SK-N-DZ (cell line): ENCODE measurements at places on chromosomes 1 and 21.

DNA sequence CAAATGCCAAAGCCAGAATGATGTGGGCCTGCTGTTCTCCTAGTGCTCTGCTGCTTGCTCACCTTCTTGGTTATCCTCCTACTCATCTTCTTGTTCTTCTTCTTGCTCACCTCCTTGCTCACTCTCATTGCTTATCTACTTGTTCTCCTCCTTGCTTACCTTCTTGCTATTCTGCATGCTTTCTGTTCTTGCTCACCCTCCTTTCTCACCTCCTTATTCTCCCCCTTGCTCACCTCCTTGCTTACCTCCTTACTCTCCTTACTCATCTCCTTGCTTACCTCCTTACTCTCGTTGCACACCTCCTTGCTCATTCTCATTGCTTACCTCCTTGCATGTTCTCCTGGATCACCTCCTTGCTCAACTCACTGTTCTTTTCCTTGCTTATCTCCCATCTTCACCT lies at the start of gene OR14I1:
TSS of gene OR14I1 (minus strand) at position 53 of the 400 bp plus-strand sequence.
- DNase-seq: no peak

GRCh38 chr1:63829349-63830327 lies 55.8 kb downstream of the ROR1 start:
- no peak for DNase-seq

GRCh38 chr1:10522322-10522860 lies 47.6 kb downstream of the PEX14 start:
- DNase-seq: no peak

DNA sequence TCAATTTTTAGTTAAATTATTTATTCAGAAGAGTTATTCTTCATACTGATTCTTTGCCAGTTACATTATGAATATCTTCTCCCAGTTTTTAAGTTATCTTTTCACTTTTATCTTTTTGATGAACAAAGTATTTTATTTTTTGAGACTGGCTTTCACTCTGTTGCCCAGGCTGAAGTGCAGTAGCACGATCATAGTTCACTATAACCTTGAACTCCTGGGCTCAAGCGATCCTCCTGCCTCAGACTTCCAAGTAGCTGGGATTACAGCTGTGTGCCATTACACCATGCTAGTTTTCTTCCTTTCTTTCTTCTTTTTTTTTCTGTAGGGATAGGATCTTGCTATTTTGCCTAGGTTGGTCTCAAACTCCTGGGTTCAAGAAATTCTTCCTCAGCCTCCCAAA lies 3.5 kb downstream of the GORAB start:
- DNase-seq: no peak

- no peak for DNase-seq
These were observed 447 bp upstream of the PAQR6 start for GRCh38 chr1:156248323-156248683.

GRCh38 chr1:203589595-203589994 lies 37.0 kb upstream of the ATP2B4 start:
- no peak for DNase-seq

DNA sequence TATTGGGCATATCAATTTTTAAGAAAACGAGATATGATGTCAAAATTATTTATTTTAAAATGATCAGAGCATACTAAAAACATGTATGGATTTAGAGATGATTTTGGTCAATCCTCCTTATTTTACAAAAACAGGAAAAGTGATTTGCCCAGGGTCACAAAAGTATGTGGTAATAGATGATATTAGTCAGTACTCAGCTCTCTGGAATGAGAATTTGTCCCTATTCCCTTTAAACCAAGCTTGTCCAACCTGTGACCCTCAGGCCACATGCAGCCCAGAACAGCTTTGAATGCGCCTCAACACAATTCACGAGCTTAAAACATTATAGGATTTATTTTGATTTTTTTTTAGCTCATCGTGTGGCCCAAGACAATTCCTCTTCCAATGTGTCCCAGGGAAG lies 104.7 kb downstream of the AKT3 start:
- DNase-seq: no peak
